Fibroblast of the aortic adventitia (primary cell): ENCODE measurements at places on chromosomes 5 and 9.

DNA sequence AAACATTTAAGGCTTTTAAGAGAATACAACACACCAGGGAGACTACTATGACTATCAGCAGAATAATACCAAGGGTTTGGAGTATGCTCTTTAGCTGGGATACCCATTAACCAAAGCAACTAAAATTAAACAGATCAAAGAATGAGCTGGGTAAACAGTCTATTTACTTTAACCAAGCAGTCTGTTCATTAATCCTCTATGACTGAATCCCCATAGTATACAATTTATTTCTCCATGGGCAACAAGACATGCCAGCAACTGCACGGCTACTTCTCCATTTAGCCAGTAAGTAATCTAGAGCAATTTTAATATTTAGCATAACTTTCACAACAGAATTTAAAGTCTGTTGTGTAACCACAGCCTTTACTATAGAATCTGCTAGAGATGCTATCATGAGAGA, 77.6 kb downstream of the CDO1 start:
- DNase-seq: no peak

DNA sequence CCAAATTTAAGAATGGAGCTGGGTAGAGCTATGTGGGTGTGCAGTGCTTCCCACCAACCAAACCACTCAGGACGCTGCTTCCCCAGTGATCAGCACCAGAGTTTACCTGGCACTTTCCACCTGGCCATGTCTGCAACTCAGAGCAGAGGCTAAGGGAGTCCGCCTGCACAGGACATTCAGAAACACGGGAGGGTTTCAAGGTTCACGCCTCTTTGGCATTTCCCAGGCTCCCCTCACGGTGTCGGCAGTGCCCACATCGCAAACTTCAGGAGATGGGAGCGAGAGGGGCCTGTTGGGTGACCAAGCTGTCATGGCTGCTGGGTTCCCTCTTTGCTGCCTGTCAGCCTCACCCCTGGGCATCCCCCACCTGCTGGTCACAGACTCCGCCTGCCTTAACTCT, 161.5 kb downstream of the NXNL2 start:
- no peak for DNase-seq

- peak; percentile 15 for DNase-seq
These were observed 4.6 kb upstream of the BARX1 start for GRCh38 chr9:93959739-93960154.

DNA sequence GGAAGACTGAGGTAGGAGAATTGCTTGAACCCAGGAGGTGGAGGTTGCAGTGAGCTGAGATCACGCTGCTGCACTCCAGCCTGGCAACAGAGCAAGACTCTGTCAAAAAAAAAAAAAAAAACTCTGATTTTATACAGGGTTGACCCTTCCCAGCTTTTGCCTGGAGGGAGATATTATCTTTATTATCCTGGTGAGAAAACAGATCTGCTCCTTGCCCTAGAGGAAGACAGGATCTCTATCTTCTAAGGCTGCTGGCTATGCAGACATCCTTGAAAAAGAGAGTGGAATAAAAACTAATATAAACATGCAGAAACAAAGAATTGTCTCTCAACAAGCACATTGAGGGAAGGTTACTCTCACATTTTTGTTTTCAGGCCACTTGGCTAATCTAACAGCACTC, 1503.4 kb upstream of the WWC1 start:
- no peak for DNase-seq

DNA sequence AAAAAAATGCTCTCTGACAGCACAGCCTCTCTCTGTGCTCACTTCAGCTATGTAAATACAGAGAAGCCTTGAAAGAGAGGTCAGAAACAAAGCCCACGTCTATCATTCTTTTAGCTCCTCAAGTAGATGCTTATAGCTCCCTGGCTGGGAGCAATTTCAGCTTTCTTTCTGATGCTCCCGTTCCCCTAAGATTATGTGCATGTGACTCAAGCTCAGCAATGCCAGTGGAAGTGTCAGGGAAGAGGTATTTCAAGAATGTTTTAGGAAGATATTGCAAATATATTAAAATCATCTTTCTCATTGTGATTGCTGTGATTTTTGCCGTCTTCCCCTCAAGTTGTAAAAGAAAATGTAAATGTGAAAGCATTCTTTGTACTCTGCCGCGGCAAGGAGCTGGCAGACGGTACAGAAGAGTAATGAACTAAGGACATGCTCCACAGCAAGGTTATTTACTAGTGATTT, 1353.7 kb upstream of the ACO1 start:
- peak; percentile 5 for DNase-seq

DNA sequence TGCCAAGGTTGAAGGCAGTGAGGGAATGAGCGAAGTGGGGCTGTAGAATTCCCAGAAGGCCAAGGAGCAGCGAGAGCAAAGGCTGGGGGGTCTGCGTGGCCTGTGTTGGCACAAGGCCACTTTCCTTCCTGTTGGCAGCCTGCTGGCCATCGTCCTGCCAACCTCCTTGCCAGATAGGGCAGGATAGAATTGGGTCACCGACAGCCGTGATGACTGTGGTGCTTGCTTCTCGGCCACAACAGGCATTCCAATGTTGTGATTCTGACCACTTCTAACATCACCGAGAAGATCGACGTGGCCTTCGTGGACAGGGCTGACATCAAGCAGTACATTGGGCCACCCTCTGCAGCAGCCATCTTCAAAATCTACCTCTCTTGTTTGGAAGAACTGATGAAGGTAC, 18.9 kb downstream of the TRIP13 start:
- peak; percentile 12 for DNase-seq

GRCh38 chr9:107707915-107708441, 218.4 kb upstream of the KLF4 start:
- peak; percentile 52 for DNase-seq

GRCh38 chr5:175235251-175235960, 208.6 kb downstream of the DRD1 start:
- DNase-seq: no peak

- DNase-seq: no peak
These were observed 43.6 kb upstream of the TRMT10B start for GRCh38 chr9:37710046-37710445.

- no peak for DNase-seq
These were observed 183.9 kb downstream of the LRRC70 start for GRCh38 chr5:62762503-62762902.

DNA sequence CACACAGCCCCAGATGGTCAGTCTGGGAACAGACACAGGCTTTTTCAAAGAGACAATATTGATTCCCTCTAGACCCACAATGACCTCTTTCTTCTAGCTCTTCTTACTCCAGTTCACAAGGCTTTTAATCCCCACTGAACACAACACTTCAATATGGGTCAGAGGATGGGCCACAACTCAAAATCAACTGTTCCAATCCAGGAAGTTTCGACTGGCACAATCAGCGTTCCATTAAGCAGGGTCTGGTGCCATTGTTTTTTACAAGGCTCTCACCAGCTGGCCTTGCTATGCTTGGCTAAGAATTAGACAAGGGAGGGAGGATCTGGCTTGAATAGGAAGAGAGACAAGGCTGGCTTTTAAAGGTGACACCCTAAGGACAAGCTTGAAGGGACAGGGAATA, 199.4 kb upstream of the SLC24A2 start:
- DNase-seq: no peak

DNA sequence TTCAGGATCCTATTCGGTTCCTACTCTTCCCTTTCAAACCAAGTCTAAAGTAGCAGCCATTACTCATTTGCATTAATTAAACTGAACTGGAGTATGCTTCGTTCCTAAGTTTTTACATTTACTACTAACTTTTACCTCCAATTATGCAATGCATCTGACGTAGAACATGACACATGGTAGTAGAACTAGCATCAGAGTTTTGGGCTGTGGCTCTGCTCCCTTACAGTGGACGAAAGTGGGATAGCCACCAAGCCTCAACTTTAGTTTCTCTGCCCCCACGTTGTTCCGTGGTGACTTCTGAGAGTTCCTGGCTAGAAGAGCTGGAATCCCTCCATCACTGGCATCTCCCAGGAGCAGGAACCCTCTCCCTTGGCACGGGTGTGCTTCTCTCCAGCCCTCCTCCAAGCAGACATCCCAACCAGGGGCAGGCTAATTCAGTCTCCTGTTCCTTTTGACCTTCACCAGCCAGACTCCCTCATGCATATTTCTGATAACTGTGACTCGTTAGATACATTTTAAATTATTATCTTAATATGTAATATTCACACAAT, 2.9 kb downstream of the IFNE start:
- DNase-seq: peak; percentile 25

GRCh38 chr5:74143151-74143550, 497.4 kb downstream of the ENC1 start:
- DNase-seq: no peak
